G401 (cell line): ENCODE measurements at places on chromosomes 13 and 19. TPM values are rescaled to one million over a fixed set of nuclear protein-coding genes. Genes with fewer than 3 reads are reported as not detected.

Gene AP1M2
- 75.0 and 80.7 TPM in 2 replicates for total RNA-seq

Gene PEAK3
- not detected in 2 replicates for total RNA-seq

Gene KLK11
- not detected in 2 replicates for total RNA-seq

Gene CYSLTR2
- not detected in 2 replicates for total RNA-seq

Gene ZNF177
- 2.2 and 2.7 TPM in 2 replicates for total RNA-seq

DNA sequence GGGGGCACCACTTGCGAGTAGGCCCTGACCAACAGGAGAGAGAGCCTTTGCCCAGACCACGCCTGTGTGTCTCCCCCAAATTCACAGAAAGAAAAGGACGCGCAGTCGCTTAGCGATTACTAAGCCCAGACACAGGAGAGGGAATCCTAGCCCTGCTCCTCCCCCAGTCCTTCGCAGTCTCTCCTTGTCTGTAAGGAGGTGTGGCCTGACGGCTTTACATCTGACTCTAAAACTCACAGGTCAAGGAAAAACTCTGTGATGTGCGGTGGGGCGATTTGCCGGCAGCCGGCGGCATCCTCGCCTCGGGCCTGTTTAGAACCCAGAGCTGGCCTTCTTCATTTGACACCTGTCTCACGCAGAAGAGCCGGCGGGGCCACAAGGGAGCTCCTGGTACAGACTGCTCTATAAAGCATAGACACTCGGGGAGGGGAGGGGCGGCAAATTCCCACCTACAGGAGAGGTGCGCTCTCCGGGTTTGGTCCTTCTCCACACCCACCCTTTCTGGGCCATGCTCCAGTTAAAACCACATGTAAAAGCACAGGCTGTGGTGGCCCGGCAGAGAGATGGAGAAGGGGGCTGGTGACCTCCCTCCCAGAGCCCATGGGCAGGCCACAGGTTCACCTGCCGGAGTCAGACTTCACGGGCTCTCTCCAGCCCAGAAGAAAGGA lies 17.8 kb downstream of the GPR12 start:
- no peak for DNase-seq

DNA sequence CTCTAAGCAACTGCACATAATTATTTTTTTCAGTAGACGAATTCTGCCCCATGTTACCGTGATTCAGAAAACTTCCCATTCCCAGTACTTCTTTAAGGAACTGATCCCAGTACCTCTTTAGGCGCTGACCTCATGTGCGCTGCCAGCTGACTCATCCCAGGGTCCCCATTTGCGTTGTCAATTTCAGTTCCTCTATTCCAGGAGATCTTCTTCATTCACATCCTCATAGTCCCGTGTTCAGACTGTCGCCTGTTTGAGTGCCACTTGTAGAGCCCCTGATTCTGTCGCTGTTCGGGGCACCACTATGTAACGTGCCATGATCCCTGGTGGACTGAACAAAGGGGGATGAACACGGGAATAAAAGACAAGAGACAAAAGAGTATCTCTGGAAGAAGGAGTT lies 16.4 kb downstream of the FPR3 start:
- no peak for DNase-seq

DNA sequence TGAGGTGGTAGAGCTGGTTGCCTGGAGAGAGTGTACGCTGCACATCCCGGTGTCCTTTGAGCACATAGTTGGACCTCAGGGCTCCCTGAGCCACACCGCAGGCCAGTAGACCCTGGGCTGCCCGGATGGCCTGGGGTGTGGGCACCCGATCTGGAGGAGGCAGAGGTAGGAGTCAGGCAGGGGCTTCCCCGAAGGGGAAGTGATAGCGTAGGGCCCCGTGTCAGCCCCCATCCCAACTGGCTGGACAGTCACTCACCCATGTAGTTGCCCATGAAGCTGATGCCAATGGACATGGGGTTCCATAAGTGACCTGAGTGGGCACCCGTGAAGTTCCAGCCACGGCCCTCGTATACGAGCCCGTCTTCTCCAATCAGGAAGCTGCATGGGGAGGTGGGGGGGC lies 3.6 kb downstream of the PGLYRP1 start:
- no peak for DNase-seq

- DNase-seq: no peak
These were observed 32.4 kb downstream of the ZNF787 start for GRCh38 chr19:56088497-56089215.

GRCh38 chr13:78376033-78376432 lies 227.3 kb downstream of the POU4F1 start:
- no peak for DNase-seq

- DNase-seq: no peak
These were observed 39.6 kb downstream of the LHFPL6 start for GRCh38 chr13:39563470-39563735.

- peak; percentile 57 for DNase-seq
These were observed 28.7 kb downstream of the CYP4F2 start for GRCh38 chr19:15869109-15869555.

- no peak for DNase-seq
These were observed 1519.6 kb downstream of the PCDH9 start for GRCh38 chr13:65710514-65710913.
